ENCODE measurements at places on chromosomes 5 and 9. TPM values are rescaled to one million over a fixed set of nuclear protein-coding genes. Genes with fewer than 3 reads are reported as not detected.

SPATA31A3 gene
- total RNA-seq: not detected

ITGA1 gene
- total RNA-seq: 3.5 TPM

HTR1A gene
- not detected for total RNA-seq

PCDHA4 gene
- 0.22 TPM for total RNA-seq

LRRTM2 gene
- 0.43 TPM for total RNA-seq

POU4F3 gene
- total RNA-seq: not detected

FCN2 gene
- total RNA-seq: not detected

TMEM215 gene
- total RNA-seq: not detected

FRMD3 gene
- total RNA-seq: 24.6 TPM

HAVCR2 gene
- 0.07 TPM for total RNA-seq

Data from thoracic aorta endothelial cell (primary cell).